ENCODE measurements at places on chromosomes 5 and 9. TPM values are rescaled to one million over a fixed set of nuclear protein-coding genes. Genes with fewer than 3 reads are reported as not detected.

The MCIDAS gene
- not detected for polyA plus RNA-seq

The BTNL8 gene
- not detected for polyA plus RNA-seq

GRCh38 chr5:15513431-15513830 lies 13.5 kb downstream of the FBXL7 start:
- no peak for DNase-seq

- no peak for DNase-seq
These were observed 10.5 kb upstream of the FRMPD1 start for GRCh38 chr9:37640246-37640645.

GRCh38 chr5:337563-338130 lies 16.1 kb downstream of the AHRR start:
- DNase-seq, result no peak

All from naive B cell (primary cell).